ENCODE measurements at places on chromosomes 12 and 14. TPM values are rescaled to one million over a fixed set of nuclear protein-coding genes. Genes with fewer than 3 reads are reported as not detected.

C1S gene
- 4.4 TPM for polyA plus RNA-seq

TSPAN19 gene
- polyA plus RNA-seq: 0.05 TPM

KRT75 gene
- polyA plus RNA-seq: not detected

COX8C gene
- polyA plus RNA-seq: not detected

CNTN1 gene
- polyA plus RNA-seq: 4.0 TPM

KCNC2 gene
- polyA plus RNA-seq: 0.06 TPM

SCNN1A gene
- 156 TPM for polyA plus RNA-seq

TRIM9 gene
- polyA plus RNA-seq: 2.4 TPM

NYNRIN gene
- polyA plus RNA-seq: 15.2 TPM

HOXC4 gene
- not detected for polyA plus RNA-seq

PROX2 gene
- polyA plus RNA-seq: 0.03 TPM

NINJ2 gene
- 1.4 TPM for polyA plus RNA-seq

HSPA2 gene
- polyA plus RNA-seq: 42.0 TPM

GCH1 gene
- polyA plus RNA-seq: 7.3 TPM

PRPH gene
- 1.1 TPM for polyA plus RNA-seq

TRPV4 gene
- polyA plus RNA-seq: 6.2 TPM

HOXC12 gene
- not detected for polyA plus RNA-seq

PMEL gene
- polyA plus RNA-seq: 467 TPM

GALNT8 gene
- polyA plus RNA-seq: 4.7 TPM

FAM181A gene
- polyA plus RNA-seq: not detected

RPL10L gene
- polyA plus RNA-seq: not detected

MOAP1 gene
- 15.8 TPM for polyA plus RNA-seq

MYF5 gene
- polyA plus RNA-seq: 0.09 TPM

KRT4 gene
- 0.06 TPM for polyA plus RNA-seq

TBC1D30 gene
- 2.8 TPM for polyA plus RNA-seq

TTC6 gene
- polyA plus RNA-seq: 0.02 TPM

PIWIL1 gene
- 0.02 TPM for polyA plus RNA-seq

CTDSP2 gene
- polyA plus RNA-seq: 129 TPM

MDGA2 gene
- 0.02 TPM for polyA plus RNA-seq

AQP5 gene
- polyA plus RNA-seq: 5.2 TPM

PSMA6 gene
- 180 TPM for polyA plus RNA-seq

KLRG1 gene
- polyA plus RNA-seq: 12.8 TPM

ZFHX2 gene
- polyA plus RNA-seq: 2.7 TPM

OR6C2 gene
- not detected for polyA plus RNA-seq

A2M gene
- 0.15 TPM for polyA plus RNA-seq

AQP6 gene
- polyA plus RNA-seq: 0.06 TPM

YY1 gene
- 26.4 TPM for polyA plus RNA-seq

SLC6A15 gene
- polyA plus RNA-seq: 3.1 TPM

CISTR gene
- not detected for polyA plus RNA-seq

MIA2 gene
- polyA plus RNA-seq: 10.1 TPM

ZNF641 gene
- 2.4 TPM for polyA plus RNA-seq

CABP1 gene
- polyA plus RNA-seq: 4.5 TPM

TMEM233 gene
- polyA plus RNA-seq: 0.09 TPM

All from H1 (cell line).